ENCODE measurements at places on chromosomes 2 and 18.

DNA sequence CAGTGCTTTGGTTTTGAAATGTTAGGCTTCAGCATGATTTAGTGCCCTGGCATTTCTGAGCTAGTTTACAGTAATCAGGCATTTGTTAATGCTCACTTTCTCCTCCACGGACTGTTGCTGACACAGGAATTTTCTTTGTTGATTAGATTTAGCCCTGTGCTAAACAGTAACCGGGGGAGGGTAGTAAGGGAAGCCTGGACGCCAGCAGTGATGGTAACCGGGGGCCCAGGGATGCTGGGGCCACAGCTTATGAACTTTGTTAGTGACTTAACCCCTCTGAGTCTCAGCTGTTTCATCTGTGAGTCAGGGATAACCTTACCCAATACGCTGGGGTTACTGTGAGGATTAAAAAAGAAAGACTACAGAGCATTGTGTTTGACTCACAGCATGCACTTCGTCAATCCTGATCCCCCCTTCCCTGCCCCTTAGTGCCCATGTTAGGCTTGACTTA, 33.5 kb downstream of the KLHL29 start:
- no peak for DNase-seq

GRCh38 chr18:4807604-4808293, 352.6 kb upstream of the DLGAP1 start:
- DNase-seq, result no peak

GRCh38 chr2:29012211-29012681, 31.1 kb downstream of the TOGARAM2 start:
- DNase-seq, result no peak

- no peak for DNase-seq
These were observed 19.3 kb upstream of the CD302 start for GRCh38 chr2:159817283-159817682.

DNA sequence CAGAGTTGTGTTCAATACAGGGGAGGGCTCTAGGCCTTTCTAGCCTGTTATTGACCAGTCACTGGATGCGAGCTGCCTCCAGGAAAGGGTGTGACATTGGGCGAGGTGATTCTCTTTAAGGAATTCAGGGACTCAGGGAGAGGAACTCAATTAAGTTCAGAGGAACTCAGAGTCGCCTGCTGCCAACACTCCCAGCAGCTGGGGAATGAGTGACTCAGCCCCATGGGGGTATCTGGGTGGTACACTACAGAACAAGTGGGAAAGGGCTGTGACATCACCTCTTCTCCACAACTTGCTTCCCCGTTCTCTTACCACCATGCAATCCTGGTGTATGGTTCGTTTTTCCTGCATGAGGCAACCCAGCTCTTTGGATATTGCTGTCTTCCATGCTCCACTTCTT, 50.4 kb upstream of the CYRIA start:
- no peak for DNase-seq

GRCh38 chr2:24285484-24286152, 74.7 kb downstream of the ITSN2 start:
- no peak for DNase-seq

DNA sequence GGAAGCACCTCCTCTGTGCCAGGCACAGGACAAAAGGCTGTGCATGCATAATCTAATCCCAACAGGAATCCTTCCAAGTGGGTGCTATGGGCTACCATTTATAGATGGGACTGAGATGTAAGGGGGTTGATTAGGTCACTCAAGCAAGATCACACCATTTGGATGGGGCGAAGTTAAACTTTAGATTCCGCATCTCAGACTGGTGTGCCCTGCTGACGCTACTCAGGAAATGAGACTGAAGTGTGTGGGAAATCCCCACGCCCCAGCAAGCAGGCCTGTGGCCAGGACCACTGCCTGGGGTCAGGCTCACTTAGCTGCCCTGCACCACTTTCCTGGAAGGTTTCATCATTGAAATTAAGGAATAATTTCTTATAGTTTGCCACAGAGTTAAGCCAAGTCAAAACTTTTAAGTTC, 70.5 kb upstream of the PPP1CB start:
- no peak for DNase-seq

DNA sequence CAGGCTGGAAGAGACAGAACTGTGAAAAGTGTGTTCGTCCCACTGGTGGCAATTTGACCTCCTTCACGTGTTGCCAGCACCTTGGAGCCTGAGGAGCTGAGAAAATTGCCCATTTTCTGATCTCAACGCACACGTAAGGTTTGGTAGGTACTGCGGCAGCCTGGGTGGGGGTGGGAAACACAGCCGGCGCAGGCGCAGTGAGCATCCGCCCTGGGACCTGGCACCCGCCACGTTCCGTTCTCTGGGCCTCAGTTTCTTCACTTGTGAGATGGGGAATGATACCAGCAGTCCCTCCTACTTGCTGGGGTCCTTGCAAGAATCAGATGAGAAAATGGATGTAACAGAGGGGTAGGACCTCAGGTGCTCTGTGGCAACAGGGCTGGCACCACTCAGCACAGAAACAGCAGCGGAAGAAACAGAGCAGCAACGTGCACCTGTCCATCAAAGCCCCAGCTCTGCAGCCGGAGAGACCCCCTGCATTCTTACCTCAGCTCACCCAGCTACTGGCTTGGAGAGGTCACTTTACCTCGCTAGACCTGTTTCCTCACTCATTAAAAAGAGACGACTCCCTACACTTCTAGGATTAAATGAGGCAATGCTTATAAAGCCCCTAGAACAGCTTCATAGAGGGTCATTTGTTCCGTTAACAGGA, 458.0 kb upstream of the ID2 start:
- no peak for DNase-seq

- DNase-seq, result no peak
These were observed 216.3 kb upstream of the PARD3B start for GRCh38 chr2:204329016-204329415.

- DNase-seq, result no peak
These were observed 136.9 kb downstream of the CYP26B1 start for GRCh38 chr2:72010647-72011369.

GRCh38 chr2:187118331-187119099, 269.5 kb upstream of the ZSWIM2 start:
- DNase-seq, result no peak

- DNase-seq, result no peak
These were observed 901 bp downstream of the ICA1L start for GRCh38 chr2:202870431-202871299.

DNA sequence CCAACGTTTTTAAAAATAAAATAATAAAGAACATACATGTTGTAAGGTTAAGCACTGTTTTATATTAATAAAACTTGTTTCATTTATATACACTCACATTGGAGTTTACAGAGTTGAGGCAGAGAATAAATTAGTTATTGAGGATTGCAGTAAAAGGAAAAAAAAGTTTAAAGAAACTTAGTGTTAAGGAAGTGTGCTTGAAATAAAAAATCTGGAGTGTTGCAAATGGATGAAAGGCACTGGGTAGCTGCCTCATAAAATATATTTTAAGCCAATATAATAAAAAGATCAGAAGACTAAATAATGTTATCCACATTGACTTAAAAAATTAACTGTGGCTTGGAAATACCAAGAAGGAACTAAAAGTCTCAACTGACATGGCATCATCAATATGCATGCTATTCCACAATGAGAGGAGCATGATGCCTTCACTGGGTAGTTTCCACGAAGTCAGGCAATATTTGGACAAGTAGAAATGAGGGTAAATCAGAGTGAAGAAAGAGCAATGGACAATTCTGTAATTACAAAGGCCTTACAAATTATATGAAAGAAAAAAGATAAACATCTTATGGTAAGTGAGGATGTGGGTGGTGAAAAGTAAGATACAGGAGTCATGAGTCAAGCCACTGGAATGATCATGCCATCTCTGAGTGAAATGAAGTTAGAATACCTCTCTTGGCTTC, 2.5 kb downstream of the GALNT3 start:
- DNase-seq, result no peak

Data from fibroblast of skin of left biceps (primary cell).